ENCODE measurements at places on chromosomes 3 and 15.

- DNase-seq, result no peak
Observed at GRCh38 chr3:31039145-31039544, 144.7 kb upstream of the GADL1 start.

GRCh38 chr3:157051055-157051454, 108.9 kb downstream of the CCNL1 start:
- DNase-seq, result no peak

- DNase-seq, result no peak
Observed at GRCh38 chr3:181311186-181311585, 321.6 kb upstream of the DNAJC19 start.

- peak; percentile 97 for DNase-seq
Observed at GRCh38 chr15:51374131-51374530, 32.7 kb downstream of the GLDN start.

GRCh38 chr3:187963003-187963676, 190.8 kb upstream of the LPP start:
- no peak for DNase-seq

- no peak for DNase-seq
Observed at GRCh38 chr3:107367353-107367752, 9.9 kb upstream of the CCDC54 start.

DNA sequence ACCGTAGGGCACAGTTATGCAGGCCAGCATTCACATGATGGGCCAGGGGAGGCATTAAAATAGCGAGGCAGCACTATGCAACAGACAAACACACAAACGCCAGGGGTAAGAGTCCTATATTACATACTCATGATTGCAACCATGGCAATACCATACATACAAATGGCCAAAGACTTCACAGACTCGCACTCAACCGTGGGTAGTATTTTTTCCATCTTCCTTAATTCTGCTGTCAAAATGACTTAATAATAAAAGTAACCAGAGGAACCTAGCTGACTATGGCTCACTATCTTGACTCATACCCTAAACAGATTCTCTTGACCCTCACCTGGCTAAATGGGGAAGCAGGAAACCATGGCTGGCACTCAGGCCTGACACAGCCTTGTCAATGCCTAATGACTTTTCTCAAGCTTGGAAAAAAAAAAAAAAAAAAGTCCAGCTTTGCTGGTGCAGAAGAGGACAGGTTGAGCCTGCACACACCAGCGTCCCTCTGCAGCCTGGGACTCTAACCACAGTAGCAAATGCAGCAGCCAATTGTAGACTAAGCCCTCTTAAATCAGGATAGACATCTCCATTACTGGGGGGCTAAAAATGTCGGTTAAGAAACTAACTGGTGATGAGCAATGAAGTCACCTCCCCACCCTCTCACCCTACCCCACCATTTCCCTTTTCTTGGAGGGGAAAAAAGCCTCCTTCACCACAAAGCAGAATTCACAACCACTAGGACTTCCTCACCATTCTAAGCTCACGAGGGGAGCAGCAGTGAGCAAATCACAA, 23.1 kb downstream of the CCDC12 start:
- no peak for DNase-seq

DNA sequence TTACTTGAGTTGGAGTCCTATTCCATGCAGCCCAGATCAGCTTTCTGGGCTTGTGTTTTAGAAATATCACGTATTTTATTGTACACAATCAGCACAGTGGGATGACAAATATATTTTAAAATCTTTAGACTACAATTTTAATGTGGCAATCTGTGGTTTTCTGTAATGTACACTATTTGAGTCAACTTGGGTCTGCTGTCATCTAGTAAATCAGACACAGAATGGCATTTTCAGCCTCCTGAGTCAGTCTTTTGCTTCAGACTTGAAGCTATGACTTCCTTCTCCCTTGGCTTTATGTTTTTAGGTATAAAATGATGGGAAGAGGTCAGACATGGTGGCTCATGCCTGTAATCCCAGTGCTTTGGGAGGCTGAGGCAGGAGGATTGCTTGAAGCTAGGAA, 232.1 kb downstream of the NECTIN3 start:
- no peak for DNase-seq

GRCh38 chr3:58293516-58293915, 12.5 kb upstream of the RPP14 start:
- DNase-seq, result no peak

DNA sequence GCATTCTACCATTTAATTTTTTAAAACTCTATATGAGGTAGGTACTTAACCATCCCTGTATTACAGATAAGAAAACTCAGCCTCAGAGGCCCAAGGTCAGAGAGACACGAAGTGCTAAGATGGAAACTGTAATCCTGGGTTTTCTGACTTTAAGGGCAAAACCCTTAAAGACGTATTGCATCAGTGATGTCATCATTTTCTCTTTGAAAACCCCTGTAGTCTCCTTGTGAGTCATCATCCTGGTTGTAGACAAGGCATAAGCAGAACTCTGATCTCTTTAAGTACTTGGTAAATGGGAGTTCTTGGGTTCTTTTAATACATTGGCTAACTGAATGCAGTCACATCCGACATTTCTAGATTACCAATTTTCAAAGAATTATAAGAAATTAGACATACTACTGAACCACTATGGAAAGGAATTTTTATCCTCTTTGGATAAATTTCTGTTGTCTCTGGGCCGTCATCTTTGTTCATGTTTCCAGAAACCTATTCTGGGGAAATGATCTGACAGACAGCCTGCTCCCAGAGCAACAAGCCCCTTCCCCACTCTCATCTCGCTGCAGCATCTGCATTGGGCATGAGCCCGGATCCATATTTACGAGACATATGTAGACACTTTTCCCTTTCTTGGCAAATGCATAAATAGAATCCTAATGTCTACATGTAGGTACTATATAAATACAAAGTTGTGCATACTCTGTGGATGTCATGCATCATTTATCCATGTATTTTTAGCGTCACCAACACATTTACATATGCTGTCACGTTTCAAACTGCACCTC, 48.7 kb upstream of the MDFIC2 start:
- no peak for DNase-seq

DNA sequence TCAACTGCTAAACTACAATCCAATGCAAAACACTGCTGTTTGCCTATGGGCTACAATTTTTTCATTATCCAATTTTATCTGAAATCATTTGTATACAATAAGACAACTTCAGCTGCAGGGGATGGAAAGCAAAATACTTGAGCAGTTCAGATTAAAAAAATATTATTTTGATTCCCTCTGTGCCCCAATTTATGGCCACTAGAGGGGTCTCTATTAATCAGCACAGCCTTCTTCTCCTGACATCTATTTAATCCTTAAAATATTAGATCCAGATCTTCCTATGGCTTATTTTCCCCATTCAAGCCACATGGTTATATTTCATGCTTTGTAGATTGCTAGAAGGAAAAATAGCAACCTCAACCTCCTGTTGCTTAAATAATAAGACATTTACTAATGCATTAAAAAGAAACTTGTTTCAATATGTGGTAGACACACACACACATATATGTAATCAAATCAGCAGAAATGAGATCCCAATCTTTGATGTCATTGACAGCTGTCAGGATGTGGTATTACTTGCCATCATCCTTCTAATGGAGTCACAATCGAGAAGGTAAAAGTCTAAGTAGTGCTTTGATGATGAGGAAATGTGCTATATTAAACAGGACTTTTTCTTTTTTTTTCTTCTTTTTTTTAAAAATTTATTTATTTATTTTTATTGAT, 104.2 kb downstream of the P2RY1 start:
- no peak for DNase-seq

GRCh38 chr3:139619484-139619883, 58.3 kb downstream of the NMNAT3 start:
- DNase-seq, result no peak

- no peak for DNase-seq
Observed at GRCh38 chr3:94429517-94429916, 366.7 kb downstream of the NSUN3 start.

GRCh38 chr15:48748535-48748934, 62.3 kb downstream of the CEP152 start:
- no peak for DNase-seq

DNA sequence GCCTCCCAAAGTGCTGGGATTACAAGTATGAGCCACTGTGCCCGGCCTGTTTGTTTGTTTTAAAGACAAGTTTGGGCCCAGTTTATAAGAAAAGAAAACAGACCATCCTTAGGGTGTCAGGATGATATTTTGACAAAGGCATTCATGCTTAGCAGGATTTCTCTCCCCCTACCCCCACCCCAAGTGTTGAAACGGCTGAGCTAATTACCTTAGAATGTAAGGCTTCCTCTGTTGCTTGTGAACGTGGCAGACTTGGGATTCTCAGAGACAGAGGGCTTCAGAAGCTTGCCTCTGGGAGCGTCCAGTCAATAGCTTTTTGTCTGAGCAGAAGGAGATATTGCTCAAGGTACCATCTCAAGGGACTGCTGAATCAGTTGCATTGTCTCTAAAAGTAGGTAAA, 24.0 kb downstream of the FLNB start:
- no peak for DNase-seq

DNA sequence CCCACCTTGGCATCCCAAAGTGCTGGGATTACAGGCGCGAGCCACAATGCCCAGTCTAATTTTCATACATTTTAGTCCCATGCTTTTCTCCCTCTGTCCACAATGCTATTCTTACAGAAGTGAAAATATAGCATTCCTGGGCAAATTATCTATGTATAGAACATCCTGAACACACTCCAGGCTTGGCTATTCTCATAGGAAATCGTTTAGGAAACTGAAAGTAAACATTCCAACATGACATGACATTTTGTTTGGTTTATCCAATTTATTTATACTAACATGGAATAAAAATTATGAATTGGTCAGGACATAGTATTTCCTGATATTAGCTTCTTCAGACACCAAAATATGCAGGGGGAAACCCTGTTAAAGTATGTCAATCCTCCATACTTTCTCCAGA, 52.6 kb downstream of the SYNM start:
- no peak for DNase-seq

DNA sequence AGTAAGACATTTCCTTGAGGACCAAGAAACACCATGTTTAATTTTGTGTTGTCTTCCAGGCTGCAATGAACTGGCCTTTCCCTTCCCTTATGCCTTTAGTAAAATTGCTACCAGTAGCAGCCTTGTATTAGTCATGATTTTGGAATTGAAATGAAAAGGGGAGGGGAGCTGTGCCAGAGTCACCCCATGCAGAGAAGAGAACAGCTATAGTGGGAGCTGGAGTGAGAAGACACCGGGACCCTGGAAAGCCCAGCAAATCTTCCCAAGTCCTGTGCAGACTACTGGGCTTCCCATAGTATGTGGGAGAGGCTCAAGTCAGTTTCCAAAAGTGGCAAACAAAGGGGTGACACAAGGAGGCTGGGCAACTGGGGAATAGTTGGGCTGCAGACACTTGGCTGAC, 178.5 kb downstream of the NR1D2 start:
- DNase-seq, result no peak

DNA sequence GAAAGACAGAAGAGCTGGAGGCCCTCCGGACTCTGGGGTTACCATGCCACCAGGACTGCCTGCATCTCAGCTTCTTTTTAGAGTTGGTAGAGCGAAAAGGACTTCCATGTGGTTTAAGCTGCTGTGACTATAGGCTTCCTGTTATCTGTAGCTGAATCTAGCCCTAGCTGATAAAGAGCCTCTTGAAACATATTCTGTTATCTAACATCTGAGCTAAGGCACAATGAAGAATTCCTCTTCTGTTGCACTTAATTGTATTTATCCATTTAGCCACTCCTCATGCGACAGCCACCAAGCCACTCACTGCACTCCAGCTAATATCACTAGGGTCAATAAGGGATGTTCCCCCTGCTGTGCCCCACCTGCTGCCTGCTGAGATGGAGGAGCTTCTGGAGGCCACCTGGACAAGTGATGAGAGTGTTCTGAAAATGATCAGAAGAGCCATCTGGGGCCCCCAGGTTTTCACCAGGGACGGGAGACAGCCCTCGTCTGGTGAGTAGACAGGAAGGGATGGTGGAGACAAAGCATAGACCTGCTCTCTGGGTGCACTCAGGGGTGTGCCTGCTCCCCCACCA, 94.6 kb upstream of the PLXNA1 start:
- peak; percentile 95 for DNase-seq

DNA sequence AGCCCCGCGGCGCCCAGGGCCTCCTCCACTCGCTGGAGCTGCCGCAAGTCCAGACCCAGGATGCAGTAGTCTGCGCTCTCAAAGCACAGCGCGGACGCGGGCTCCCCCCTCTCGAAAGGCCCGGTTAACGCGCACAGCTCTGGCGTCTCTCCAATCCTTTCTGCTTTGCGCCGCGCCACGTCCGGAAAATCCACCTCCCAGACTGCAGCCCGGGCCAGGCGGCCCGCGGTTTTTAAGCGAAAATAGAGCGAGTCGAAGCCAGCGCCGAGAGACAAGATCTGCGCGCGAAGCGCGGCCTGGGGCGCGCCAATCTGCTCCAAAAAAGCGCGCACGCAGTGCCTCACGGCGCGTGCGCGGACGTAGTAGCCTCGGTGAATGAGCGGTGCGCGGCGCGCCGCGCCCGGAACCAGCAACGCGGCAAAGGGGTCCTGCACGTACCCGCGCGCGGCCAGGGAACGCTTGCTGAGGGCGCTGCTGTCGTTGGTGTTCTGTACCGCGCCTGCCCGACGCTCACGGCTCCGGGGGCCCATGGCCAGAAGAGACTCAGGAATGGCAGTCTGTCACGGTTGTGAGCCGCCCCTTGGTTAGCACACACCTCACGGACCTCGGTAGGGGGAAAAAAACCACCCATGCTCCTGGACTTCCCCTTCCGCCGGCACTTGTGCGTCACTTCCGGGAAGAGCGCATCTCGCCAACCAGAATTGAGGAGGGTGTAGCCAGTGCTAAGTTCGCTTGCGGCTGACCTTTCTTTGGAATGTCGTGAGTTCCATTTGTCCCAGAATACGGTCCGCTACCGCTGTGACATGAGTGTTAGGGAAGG, at the start of gene LCMT2:
LCMT2 (minus strand) TSS at position 614 of the 820 bp plus-strand sequence; CDS start at position 530, 84 bp downstream.
- peak; percentile 94 for DNase-seq

GRCh38 chr3:183537295-183537730, 18.2 kb downstream of the KLHL6 start:
- DNase-seq, result no peak

DNA sequence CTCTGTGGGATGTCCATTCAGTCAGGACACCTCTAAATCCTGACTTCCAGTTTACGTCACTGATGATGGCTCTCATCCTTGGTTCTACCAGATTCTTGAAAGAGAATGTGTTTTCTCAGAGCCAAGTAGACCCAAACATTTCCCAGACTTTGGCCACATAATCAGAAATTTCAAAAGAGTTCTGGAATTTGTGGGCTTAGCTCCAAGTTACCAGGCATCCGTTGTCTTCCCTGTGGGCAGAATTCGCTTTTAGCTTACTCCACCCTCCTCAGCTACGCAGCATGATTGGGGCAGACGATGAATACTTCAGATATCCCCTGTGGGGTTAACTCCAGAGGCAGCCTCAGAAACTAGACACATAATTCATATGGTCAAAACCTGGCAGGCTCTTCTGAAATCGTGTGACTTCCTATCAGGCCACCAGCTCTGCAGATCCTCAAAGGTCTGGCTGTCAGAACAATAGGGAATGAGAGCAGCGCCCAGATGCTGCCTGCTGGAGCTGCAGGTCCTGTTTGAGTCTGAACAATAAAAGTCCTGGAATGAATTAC, 30.6 kb downstream of the CRTC3 start:
- DNase-seq, result no peak

- DNase-seq, result peak; percentile 58
Observed at GRCh38 chr3:186259612-186260383, 102.2 kb downstream of the DGKG start.

Measured in COR-L47 (cell line).